Stimulated activated CD4-positive, alpha-beta T cell treated with anti-CD3 and anti-CD28 coated beads, Interleukin-4, amount 100 ng/mL, for 24 hours (primary cell): ENCODE measurements at places on chromosomes 6 and 20.

DNA sequence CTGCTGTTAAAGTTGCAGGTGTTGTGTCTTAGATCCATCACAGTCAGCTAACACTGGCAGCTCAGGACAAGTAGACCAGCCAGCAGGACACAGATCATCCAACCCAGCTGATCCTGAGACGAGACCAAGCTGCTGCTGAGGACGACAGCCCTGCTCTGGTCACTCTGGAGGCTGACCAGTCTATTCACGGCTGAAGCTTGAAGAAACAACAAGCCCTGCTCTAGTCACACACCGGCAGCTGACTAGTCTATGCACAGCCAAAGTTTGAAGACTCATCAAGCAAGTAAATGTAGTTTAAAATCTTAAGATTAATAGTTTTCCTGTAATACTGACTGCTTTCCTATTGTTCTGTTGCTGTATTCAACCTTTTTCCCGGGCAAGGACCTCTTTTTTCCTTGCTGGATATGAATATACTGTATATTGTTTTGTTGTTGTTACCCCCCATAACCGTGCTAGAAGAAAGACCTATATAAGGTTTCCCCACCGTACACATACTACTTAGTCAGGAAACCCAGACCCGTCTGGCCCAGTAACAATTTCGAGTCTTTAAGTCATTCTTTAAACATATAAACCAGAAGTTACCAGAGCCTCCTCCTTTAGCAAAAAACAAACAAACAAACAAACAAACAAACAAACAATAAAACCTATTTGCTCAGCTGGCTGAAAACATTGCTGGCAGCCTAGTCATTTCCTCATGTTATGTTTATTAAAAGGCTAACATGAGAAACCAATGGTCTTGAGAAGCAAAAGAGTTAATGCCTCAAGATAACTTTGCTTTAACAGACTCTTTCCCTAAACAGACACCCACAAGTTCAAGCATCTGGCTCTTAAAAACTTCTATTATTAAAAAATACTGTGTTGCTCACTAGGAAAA, 16.7 kb upstream of the GSTA3 start:
- DNase-seq = no peak

GRCh38 chr20:3798373-3798768, 2.3 kb downstream of the CDC25B start:
- no peak for DNase-seq

DNA sequence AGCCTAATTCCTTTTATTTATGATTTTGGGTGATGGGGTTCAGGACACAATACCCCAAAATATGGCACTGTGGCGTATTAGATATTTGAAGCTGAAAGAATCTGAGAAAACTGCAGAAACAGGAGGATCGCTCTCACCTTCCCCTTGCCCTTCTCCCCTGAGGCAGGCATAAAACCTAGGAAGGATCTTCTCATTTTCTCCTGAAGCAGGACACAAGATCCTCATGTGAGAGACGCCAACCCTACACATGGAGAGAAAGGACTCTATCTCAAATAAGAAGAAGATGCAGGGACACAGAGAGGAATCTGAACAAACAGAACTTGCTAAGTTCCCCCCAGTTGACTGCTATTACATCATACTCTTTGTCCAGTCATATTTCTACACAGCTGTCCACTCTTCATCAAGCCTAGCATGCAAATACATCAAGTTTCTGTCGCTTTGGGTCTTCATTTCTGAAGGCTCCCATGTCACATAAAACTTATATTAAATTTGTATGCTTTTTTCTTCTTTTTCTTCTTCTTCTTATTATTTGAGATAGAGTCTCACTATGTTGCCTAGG, 109.0 kb downstream of the DTNBP1 start:
- DNase-seq = no peak

DNA sequence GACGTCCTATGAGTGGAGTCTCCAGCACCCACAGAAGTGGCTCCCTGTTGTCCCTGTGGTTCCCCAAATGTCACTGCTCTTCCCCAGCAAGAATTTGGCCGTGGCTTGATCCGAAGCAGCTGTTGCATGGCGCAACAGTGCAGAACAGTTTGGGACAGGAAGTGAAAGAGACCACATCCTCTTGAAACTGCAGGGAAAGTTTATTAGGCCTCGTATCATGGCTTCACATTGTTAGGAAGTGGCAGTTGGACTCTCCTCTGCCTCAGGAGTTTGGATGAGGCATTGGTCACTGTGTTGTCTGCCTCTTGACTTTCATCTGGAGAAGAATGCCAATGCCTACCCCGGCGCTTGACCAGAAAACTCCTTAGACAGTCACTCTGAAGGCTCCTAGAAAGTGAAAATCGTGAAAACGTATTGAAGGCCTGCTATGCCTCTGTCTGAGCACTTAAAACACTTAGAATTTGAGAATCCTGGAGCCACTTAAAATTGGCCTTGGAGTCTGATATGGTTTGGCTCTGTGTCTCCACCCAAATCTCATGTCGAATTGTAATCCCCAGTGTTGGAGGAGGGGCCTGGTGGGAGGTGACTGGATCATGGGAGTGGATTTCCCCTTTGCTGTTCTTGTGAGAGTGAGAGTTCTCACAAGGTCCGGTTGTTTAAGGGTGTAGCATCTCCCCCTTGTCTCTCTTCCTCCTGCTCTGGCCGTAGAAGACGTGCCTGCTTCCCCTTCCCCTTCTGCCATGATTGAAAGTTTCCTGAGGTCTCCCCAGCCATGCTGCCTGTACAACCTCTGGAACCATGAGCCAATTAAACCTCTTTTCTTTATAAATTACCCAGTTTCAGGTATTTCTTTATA, 334.9 kb upstream of the JARID2 start:
- no peak for DNase-seq

GRCh38 chr6:56909115-56909907, 45.6 kb upstream of the BEND6 start:
- no peak for DNase-seq

- no peak for DNase-seq
These were observed 113.4 kb downstream of the B3GAT2 start for GRCh38 chr6:70843328-70843918.

- DNase-seq = no peak
These were observed 6.1 kb downstream of the MDFI start for GRCh38 chr6:41644297-41644879.

DNA sequence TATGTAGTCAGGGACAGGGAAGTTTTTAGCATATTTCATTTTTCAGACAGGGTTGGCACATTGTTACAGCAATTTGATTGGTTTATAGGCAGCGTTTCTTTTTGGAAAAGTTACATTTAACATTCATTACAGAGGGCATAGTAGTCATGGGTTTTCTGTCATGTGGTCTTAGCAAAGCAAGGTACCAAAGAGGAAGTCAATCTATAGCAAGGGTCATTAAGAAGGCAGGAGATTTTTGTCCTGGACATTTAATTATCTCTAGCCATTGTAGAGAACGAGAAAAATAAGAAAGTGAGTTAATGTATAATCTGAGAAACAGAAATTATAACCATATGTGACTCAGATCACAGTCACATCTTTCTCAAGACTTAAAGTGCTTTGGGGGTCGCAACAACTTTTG, 47.4 kb downstream of the TPD52L1 start:
- DNase-seq = no peak

DNA sequence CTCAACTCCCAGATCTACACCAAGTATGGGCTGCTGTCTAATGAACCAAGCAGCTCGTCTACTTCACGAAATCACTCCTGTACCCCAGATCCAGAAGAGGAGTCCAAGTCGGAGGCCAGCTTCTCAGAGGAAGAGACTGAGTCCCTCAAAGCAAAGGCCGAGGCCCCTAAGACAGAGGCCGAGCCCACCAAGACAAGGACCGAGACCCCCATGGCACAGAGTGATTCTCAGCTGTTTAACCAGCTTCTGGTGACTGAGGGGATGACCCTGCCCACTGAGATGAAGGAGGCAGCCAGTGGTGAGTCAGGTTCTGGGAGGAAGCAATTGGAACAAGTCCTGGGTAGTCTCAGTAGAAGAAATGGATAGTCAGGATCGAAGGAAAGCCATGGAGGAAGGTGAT, 5.8 kb downstream of the CUL9 start:
- no peak for DNase-seq

- no peak for DNase-seq
These were observed 195.6 kb downstream of the FUT9 start for GRCh38 chr6:96211341-96211740.

- no peak for DNase-seq
These were observed 31.8 kb downstream of the PXDC1 start for GRCh38 chr6:3719462-3720308.

- DNase-seq = no peak
These were observed 334.1 kb upstream of the CITED2 start for GRCh38 chr6:139708337-139709199.

GRCh38 chr20:17714597-17714996, 14.8 kb downstream of the BANF2 start:
- no peak for DNase-seq

DNA sequence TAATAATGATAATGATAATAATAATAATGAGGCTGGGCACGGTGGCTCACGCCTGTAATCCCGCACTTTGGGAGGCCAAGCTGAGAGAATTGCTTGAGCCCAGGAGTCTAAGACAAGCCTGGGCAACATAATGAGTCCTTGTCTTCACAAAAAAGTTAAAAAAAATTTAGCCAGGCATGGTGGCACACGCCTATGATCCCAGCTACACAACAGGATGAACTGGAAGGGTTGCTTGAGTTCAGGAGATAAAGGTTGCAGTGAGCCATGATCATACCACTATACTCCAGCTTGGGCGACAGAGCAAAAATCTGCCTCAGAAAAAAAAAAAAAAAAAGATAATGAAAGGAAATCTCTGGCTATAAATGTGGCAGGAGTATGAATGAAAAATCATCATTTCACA, 213.4 kb downstream of the HIVEP2 start:
- DNase-seq = no peak

DNA sequence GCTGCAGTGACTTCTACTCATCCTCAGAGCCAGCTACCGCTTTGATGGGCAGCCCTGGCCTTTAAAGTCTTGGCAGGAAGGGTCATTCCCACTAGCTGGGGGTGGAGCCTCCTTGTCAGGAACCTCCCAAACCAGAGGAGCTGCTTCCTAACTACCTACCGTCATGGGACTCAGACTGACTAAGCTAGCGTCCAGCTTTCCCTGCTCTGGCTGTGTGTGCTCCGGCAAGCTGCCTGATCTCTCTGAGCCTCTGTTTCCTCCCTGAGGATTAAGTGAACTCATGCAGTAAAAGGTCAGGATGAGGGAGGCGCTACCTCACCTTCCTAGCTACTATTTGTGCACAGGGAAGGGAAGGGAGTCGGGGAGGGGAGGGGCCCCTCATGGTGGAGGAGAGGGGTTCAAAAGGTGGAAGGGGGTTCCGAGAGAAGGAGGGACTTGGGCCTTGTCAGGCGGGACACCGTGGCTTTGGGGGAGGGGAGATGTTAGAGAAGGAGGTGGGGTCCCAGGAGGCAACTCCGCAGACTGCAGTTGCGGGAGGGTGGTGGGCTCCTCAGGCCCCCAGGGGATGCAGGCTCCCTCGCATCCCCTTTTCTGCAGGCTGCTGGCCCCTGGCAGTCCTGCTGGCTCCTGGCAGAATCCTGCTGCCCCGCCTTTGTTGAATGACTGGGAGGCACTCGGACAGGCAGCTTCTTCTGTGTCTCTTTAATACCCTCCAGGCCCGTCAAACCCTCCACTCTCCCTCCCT, 9.8 kb downstream of the DUSP15 start:
- DNase-seq = no peak

GRCh38 chr6:122715725-122716124, 63.8 kb upstream of the FABP7 start:
- no peak for DNase-seq

DNA sequence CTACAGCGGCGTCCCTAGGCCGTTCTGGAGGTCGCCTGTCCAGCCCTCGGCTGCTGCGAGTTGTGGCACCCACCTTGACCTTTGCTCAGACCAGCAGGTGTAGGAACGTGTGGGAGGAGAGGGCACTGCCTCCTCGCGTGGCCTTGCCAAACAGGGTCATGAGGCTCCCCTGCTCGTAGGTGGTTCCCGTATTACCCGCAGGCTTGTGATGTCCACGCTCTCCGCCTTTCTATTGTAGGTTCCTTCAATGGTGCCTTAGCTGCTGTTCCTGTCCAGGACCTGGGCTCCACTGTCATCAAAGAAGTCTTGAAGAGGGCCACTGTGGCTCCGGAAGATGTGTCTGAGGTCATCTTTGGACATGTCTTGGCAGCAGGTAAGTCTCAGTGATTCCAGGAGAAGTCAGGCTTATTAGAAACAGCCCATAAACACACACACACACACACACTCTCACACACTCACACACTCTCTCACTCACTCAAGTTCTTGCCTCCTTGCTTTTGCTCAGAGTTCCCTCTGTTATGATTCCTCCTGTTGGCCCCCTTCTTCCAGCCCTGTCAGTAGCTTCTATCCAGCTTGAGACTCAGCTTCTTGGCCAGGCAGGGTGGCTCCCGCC, 942 bp downstream of the ACAT2 start:
- DNase-seq = peak; percentile 24
